ENCODE measurements at places on chromosomes 13 and 19.

DNA sequence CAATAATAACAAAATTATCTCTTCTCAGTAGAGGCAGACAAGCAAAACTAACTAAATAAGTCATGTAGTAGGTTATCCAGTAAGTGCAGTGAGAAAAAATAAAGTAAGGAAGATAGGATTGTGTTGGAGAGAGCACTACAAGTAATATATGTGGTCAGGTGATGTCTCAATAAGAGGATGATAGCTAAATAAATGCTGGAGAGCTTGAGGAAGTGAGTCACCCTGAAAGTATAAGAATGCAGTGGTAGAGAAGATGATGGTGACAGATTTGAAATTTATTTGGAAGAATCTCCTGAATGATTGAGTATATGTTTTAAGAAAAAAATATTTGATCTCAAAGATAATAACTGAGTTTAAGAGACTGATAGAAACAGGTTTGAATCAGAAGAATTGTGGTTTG is 152.2 kb upstream of the PRR20A start:
- DNase-seq, result no peak

DNA sequence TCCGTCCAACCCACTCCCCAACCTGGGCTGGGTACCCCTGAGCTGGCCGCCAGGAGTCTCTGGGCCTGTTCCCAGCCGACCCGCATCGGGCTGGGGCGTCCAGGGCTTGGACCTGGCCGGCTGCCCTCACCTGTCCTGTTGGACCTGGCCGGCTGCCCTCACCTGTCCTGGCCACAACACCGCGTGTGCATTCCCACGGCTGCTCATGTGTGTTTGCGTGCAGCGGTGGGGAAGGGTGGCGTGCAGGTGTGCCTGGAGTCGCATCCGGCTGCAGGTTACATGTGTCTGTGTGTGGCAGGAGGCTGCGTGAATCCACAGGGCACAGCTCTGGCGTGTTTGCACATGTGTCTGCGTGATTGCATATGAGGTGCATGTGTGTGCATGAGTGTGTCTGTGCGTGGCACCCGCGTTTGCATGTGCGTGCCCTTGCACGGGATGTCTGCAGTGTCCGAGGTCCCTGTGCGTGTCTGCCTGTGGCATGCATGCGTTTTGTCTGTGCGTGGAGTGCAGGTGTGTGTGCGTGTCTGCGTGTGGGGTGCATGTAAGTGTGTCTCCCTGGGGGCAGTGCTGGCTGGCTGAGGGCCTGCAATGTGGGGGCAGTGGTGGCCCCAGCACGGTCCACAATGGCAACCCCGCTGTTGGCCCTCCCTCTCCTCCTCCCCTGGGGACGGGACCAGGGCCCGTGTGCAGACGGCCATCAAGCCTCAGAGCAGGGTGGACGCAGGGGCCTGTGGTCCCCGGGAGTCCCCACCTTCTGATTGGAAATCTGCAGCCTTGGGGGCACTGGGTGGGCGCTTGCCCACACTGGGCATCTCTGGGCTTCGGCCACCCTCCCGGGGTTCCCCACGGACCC is 3.4 kb downstream of the EFNA2 start:
- DNase-seq, result no peak

DNA sequence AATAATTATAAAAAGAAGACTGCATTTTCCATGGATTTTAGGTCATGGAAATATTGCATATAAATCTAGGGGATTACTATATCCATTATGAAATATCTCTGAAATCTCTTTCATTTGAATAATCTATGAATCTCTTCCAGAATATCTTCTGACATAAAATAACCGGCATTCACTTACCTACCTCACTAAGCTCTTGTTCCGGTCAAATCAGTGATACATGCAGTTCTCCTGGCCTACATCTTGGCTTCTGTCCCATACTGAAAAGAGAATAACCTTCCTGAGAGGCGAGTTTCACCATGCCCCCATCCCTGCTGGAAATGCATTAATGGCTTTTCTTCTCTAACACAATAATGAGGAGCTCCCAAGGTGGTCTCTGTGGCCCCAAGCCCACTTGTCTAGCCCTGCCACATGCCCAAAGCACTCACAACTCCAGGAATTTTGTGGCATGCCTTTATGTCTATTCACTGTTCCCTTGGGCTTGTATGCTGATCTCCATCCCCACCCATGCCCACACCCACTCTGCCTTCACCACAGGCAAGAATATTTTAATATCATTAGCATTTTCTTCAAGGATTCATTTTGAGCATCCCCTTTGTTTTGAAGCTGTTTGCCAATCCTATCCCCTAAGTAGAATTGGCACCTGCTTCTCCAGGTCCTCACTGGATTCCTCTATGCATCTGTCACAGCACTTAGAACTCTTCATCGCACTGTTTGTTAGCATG is 401.6 kb downstream of the COG6 start:
- DNase-seq, result no peak

DNA sequence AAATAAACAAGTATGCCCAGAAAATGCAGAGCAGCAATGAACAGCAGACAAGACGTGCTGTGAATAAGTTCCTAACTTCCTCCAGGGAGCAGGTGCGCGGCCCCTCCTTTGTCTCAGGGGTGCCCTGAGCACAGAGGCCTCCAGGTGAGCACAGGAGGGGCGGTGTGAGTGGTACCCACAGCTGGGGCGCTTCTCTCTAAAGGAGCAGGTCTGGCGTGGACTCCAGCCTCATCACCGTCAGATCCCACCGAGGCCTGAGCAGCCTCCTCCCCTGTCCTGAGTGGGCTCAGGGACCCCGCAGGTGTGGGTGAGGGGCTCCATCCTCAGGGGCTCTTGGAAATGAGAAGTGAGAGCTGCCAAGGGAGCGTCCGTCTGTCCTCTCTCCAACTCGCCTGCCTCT is 3.2 kb downstream of the LILRA5 start:
- no peak for DNase-seq

GRCh38 chr13:31891472-31891871 is 140.1 kb upstream of the FRY start:
- DNase-seq, result no peak

DNA sequence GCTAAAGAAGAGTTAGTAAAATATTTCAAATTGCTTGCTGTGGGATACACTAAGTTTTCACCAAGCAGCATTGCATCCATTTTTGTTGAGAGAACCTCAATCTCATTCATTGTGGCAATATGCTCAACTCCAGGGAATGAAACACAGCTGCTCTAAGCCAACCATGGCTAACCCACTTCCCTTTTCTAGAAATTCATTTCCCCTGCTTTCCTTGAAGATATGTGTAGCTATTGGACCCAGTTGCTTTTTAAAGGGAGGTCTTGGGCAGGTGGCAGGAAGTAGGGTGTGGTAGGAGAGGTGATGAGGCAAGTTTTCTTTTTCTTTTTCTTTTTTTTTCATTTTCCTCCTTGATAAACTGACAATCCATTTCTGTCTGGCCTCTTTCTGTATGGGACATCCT is 452.2 kb downstream of the FGF14 start:
- DNase-seq, result no peak

GRCh38 chr13:113743366-113744195 is 15.4 kb upstream of the TMEM255B start:
- no peak for DNase-seq

- no peak for DNase-seq
Measured at GRCh38 chr13:68027306-68027705, 797.2 kb upstream of the PCDH9 start.

Data from T-helper 9 cell (primary cell).